ENCODE measurements at places on chromosomes 4 and X. TPM values are rescaled to one million over a fixed set of nuclear protein-coding genes. Genes with fewer than 3 reads are reported as not detected.

SLC9B1 gene
- total RNA-seq = not detected

GRID2 gene
- not detected for total RNA-seq

TMEM156 gene
- 7.7 TPM for total RNA-seq

RNF150 gene
- 11.8 TPM for total RNA-seq

GAB3 gene
- 1.1 TPM for total RNA-seq
